ENCODE measurements at places on chromosomes 2 and 18.

DNA sequence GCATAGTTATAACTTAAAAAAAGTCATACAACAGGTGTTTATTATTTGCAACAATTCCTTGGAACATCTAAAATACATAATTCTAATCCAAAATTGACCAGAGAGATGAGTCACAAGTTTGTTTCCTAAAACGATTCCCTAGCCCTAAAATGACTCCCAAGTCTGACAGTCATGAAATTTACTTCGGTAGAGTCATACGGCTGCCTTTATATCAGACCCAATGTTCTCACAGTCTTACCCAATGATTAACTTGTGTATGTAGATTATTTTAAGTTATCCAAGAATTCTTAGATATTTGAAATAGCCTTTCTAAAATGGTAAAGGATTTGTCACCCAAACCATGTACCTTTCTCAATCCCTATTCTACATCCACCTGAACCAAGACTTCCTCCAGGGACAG is 174.9 kb downstream of the LAMA1 start:
- no peak overlapping the region for H3K27ac ChIP-seq
- no peak overlapping the region for H3K4me3 ChIP-seq

DNA sequence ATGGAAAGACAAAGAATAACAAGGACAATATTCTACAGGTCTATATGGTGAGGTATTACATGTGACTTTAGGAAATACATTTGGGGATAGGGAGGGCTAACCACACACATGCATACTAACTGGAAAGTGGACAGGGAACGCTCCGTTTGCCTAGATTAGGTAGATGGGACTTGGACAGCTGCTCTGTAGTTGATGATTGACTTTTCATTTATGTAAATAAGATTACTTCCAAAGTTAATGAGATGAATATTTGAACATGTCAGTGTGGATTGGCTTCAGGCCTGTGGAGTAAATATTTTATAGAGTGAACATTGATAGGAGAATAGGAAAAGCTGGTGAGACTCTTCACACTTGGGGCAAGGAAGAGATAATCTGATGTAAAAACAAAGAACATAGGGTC is 142.0 kb downstream of the NCK2 start:
- peaks cover 45% of the 10 kb centered on the region for H3K36me3 ChIP-seq
- DNase-seq, result no peak
- no peaks in the 10 kb centered on the region for H3K27me3 ChIP-seq
- H3K4me1 ChIP-seq, result peaks cover 65% of the 10 kb centered on the region
- no peak overlapping the region for H3K27ac ChIP-seq

- no peaks in the 10 kb centered on the region for H3K27me3 ChIP-seq
- H3K36me3 ChIP-seq, result no peaks in the 10 kb centered on the region
- no peak for DNase-seq
- no peak overlapping the region for H3K4me3 ChIP-seq
Observed at GRCh38 chr2:41337956-41338355, 709.9 kb upstream of the PKDCC start.

- H3K27ac ChIP-seq, result no peak overlapping the region
- H3K4me3 ChIP-seq, result no peak overlapping the region
- peaks cover 36% of the 10 kb centered on the region for H3K27me3 ChIP-seq
Observed at GRCh38 chr2:233915128-233915527, 2.0 kb upstream of the TRPM8 start.

- no peak overlapping the region for H3K27ac ChIP-seq
- H3K27me3 ChIP-seq, result no peaks in the 10 kb centered on the region
- H3K4me1 ChIP-seq, result peaks cover 6% of the 10 kb centered on the region
- no peak for DNase-seq
Observed at GRCh38 chr2:186445506-186445905, 40.6 kb upstream of the ZC3H15 start.

GRCh38 chr18:8029061-8029460 is 461.9 kb downstream of the PTPRM start:
- H3K27ac ChIP-seq, result no peak overlapping the region
- no peaks in the 10 kb centered on the region for H3K4me1 ChIP-seq
- peak overlapping the region; percentile 76 for H3K4me3 ChIP-seq
- peaks cover 11% of the 10 kb centered on the region for H3K27me3 ChIP-seq
- no peak for DNase-seq

GRCh38 chr2:232291343-232291742 is 87.2 kb upstream of the ALPP start:
- H3K27ac ChIP-seq, result no peak overlapping the region
- no peaks in the 10 kb centered on the region for H3K36me3 ChIP-seq
- no peak overlapping the region for H3K4me3 ChIP-seq
- no peaks in the 10 kb centered on the region for H3K27me3 ChIP-seq
- DNase-seq, result no peak

- H3K4me1 ChIP-seq, result no peaks in the 10 kb centered on the region
- no peak for DNase-seq
- H3K4me3 ChIP-seq, result peak overlapping the region; percentile 9
- no peaks in the 10 kb centered on the region for H3K27me3 ChIP-seq
- H3K36me3 ChIP-seq, result no peaks in the 10 kb centered on the region
Observed at GRCh38 chr2:14364471-14364870, 268.0 kb upstream of the LRATD1 start.

DNA sequence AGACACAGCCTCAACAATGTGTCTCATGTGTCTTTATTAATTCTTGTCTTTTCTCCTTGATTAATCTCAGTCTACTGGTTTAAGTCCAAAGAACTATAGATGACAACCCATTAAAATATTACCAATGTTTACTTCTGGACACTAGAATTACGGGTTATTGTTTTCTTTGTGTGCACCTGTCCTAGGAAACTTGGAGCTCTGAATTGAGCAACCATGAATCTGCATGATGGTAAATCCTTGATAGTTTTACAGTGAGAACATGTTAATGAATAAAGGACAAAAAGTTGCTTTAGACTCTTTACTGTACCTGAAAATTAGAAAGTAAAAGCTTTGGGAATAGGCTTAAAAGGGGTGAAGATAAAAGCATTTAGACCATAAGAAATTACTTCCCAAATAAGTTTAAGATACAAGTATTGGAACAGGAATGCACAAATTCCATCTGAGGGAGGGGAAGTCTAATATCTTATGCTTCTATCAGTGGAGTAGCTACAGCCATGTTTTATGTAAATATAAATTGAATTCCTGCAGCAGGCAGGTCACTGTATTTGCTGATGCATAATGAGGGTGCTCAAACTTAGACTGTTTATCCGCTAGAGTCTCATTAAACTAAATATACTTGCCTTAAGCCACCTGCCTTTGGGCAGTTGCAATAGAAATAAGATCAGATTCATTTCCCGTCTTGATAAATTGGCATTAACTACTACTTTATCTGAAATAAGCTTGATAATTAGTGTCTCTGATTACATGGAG is 603.7 kb upstream of the GCFC2 start:
- no peak for DNase-seq
- H3K27ac ChIP-seq, result no peak overlapping the region
- H3K36me3 ChIP-seq, result no peaks in the 10 kb centered on the region

GRCh38 chr2:69292256-69292655 is 94.8 kb downstream of the GFPT1 start:
- no peak overlapping the region for H3K27ac ChIP-seq
- H3K4me3 ChIP-seq, result no peak overlapping the region
- H3K4me1 ChIP-seq, result no peaks in the 10 kb centered on the region
- no peaks in the 10 kb centered on the region for H3K27me3 ChIP-seq

DNA sequence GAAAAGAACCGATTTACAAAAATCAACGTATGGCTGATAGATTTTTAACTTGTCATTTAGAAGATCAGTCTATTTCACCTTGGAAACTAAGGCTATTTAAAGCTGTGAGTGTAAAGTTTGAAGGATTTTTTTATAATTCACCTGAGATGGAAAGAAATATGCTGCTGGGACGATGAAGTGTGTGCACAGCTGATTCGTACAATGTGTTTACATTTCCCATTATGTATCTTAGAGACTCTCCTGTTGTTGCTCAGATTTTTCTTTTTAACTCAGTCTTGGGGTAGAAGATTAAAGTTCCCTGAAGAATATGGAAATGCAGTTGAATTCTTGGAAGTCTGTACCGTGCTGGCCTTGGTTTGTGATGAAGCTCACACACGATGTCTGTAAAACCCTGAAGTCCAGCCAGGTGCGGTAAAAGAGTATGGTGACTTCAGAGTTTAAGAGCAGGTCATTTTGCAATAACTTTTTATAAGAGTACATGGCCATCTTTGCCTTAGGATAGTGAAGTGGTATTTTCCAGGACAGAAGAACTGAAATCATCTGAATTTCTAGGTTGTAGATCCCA is 250.1 kb downstream of the PRKCE start:
- H3K4me3 ChIP-seq, result no peak overlapping the region
- DNase-seq, result no peak
- peaks cover 71% of the 10 kb centered on the region for H3K4me1 ChIP-seq
- no peaks in the 10 kb centered on the region for H3K27me3 ChIP-seq

GRCh38 chr2:43018179-43019024 is 208.0 kb downstream of the ZFP36L2 start:
- H3K27me3 ChIP-seq, result peaks cover 9% of the 10 kb centered on the region
- H3K4me3 ChIP-seq, result no peak overlapping the region
- no peak overlapping the region for H3K27ac ChIP-seq
- no peaks in the 10 kb centered on the region for H3K36me3 ChIP-seq

GRCh38 chr2:196783431-196784094 is 15.9 kb downstream of the GTF3C3 start:
- H3K4me1 ChIP-seq, result no peaks in the 10 kb centered on the region
- no peak for DNase-seq
- no peak overlapping the region for H3K4me3 ChIP-seq
- H3K27ac ChIP-seq, result peak overlapping the region; percentile 0
- peaks cover 30% of the 10 kb centered on the region for H3K36me3 ChIP-seq

- no peaks in the 10 kb centered on the region for H3K4me1 ChIP-seq
- no peak for DNase-seq
- H3K27ac ChIP-seq, result no peak overlapping the region
- H3K36me3 ChIP-seq, result no peaks in the 10 kb centered on the region
- H3K4me3 ChIP-seq, result no peak overlapping the region
Observed at GRCh38 chr2:229133155-229133772, 137.8 kb downstream of the PID1 start.

GRCh38 chr2:197940382-197940781 is 136.0 kb downstream of the PLCL1 start:
- peaks cover 12% of the 10 kb centered on the region for H3K27me3 ChIP-seq
- H3K36me3 ChIP-seq, result no peaks in the 10 kb centered on the region
- H3K4me3 ChIP-seq, result no peak overlapping the region
- no peaks in the 10 kb centered on the region for H3K4me1 ChIP-seq
- no peak overlapping the region for H3K27ac ChIP-seq
- no peak for DNase-seq

- H3K27me3 ChIP-seq, result peaks cover 19% of the 10 kb centered on the region
- DNase-seq, result no peak
- peaks cover 1% of the 10 kb centered on the region for H3K4me1 ChIP-seq
Observed at GRCh38 chr2:9980520-9980919, 29.0 kb downstream of the GRHL1 start.

DNA sequence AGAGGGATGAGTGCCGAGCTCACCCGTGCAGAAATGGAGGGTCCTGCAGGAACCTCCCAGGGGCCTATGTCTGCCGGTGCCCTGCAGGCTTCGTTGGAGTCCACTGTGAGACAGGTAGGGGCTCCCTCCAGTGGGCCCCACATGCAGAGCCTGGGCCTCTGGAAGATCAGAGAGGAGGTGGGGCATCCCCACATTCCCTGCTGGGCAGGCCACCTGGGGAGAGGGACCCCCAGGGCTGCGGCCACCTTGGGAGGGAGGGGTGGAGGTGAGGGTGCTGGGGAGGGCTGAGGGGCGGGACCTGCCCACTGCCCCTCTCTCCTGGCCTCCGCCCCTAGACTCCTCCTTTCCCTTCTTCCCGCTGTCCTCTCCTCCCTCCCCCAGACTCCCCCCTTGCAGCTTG is 38.5 kb downstream of the MTERF4 start:
- H3K27me3 ChIP-seq, result no peaks in the 10 kb centered on the region
- no peak overlapping the region for H3K27ac ChIP-seq
- H3K4me3 ChIP-seq, result peak overlapping the region; percentile 61
- H3K4me1 ChIP-seq, result peaks cover 8% of the 10 kb centered on the region

DNA sequence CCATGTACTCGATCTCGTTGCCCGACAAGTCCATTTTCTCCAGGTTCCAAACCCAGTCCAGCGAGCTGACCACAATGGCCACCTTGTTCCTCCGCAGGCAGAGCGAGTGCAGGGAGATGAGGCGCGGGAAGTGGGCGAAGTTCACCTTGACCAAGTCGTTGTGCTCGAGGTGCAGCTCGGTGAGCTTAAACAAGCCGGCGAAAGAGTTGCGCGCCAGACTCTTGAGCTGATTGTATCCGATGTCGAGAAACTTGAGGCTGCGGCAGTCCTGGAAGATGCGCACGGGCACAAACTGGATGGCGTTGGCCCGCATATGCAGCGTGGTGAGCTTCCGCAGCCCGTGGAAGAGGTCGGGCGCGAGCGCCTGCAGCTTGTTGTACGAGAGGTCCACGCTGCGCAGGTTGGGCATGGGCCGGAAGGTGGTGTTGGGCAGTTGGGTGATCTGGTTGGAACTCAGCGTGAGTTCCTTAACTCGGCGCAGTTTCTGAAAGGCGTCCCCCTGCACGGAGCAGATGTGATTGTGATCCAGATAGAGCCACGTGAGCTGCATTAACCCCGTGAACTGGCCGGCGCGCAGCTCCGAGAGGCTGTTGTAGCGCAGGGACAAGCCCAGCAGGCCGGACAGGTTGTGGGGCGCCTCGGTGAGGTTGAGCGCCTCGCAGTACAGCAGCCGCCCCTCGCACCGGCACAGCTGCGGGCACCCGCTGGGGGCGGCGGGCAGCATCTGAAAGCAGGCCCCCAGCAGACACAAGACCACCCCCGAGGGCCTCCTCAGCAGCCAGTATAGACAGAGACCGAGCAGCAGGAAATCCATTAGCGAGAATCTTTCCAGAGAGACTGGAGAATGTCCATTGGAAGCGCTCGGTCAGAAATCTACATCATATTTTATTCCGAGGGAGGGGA is 1.3 kb downstream of the LRRTM1 start:
- peaks cover 43% of the 10 kb centered on the region for H3K27me3 ChIP-seq
- no peak overlapping the region for H3K4me3 ChIP-seq

- no peak overlapping the region for H3K27ac ChIP-seq
- H3K36me3 ChIP-seq, result no peaks in the 10 kb centered on the region
- H3K4me3 ChIP-seq, result no peak overlapping the region
- DNase-seq, result no peak
- H3K4me1 ChIP-seq, result no peaks in the 10 kb centered on the region
- H3K27me3 ChIP-seq, result peaks cover 6% of the 10 kb centered on the region
Observed at GRCh38 chr2:121297217-121297830, 12.3 kb upstream of the TFCP2L1 start.

Measured in naive B cell (primary cell).